Coronary artery (tissue), 2 donors: ENCODE measurements at places on chromosomes 5 and 9.

DNA sequence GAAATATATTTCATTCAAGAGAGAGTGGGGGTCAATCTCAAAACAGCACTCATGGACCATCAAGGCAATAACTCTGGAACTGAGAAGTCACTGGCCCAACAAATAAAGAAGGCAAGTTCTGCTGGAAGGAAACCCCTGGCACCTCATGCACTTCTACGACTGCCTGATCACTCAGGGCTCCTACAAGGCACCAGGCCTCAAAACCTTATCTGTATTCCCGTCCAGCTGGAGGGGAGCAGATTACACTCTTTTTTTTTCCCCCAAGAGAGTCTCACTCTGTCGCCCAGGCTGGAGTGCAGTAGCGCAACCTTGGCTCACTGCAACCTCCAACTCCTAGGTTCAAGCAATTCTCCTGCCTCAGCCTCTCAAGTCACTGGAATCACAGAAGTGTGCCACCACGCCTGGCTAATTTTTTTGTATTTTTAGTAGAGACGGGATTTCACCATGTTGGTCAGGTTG lies 49.9 kb downstream of the P4HA2 start:
- no peak for DNase-seq

DNA sequence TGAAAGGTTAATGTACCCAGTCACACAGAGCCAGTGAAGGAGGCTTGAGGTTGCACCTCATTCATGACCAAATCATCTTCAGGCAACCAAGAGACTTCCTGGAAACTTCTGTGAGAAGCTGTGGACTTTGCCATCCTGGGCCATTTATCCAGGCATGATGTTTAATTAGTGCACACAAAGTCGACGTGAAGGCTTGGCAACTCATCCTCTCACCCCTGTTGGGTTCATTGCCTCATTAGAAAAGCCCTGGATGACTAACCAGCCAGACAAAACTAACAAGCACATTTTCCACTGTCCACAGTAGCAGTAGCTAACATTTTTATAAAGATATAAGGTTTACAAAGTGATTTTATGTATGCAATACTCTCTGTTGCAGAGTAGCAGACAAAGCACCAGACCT lies 65.7 kb upstream of the ZNF462 start:
- DNase-seq, result no peak

DNA sequence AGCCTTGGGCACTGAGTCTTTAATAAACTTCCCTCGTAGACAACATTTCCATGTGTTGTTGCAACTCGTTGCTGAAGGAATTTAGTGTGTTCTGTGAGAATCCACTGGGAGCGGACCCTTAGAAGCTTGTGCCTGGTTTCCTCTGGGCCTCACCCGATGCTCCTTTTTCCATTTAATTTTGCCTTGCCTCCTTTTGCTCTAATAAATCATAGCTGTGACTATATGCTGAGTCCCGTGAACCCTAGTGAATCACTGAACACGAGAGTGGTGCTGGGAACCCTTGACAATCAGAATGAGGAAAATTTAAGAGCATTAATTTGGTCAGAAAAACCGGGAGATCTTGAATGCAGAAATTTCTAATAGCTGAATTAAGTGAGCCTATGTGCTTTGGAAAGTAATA lies 291.1 kb upstream of the ZNF608 start:
- no peak for DNase-seq

DNA sequence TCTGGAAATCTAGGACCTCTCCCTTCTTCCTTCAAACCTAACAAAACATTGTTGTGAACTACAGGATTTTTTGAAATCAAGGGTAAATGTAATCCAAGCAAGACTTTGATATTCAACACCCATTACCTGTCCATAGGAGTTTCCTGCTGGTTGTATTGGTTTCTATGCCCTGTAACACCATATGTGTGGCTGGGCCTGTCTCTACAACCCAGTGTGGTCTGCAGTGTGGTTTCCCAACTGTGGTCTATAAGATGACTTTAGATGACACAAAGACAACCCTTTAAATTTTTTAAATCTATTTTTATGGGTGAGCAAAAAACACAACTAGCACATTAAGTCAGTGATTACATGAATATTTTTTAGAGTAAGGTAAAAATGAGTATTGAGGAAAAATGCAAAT lies 93.1 kb downstream of the SMIM15 start:
- no peak for DNase-seq

DNA sequence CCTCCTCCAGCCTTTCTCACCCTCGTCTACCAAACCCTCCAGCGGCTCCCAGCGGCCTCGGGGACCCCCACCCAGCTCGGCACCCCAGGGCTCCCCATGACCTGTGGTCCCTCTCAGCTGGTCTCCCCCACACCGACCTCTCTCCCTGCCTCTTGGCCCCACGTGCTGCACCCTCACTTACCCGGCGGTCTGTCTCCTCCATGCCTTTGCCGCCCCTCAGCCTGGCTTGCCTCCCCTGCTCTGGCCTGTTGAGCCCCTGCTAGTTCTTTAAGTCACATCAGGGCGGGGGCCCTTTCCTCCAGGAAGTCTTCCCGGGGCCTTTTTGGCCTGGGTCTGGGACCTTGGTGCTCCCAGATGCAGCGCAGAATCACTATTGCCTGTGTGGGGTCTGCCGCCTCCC lies 81.5 kb downstream of the LMX1B start:
- peak; percentile 59 for DNase-seq

- DNase-seq, result no peak
These were observed 67.4 kb upstream of the TBC1D9B start for GRCh38 chr5:179974946-179975712.

DNA sequence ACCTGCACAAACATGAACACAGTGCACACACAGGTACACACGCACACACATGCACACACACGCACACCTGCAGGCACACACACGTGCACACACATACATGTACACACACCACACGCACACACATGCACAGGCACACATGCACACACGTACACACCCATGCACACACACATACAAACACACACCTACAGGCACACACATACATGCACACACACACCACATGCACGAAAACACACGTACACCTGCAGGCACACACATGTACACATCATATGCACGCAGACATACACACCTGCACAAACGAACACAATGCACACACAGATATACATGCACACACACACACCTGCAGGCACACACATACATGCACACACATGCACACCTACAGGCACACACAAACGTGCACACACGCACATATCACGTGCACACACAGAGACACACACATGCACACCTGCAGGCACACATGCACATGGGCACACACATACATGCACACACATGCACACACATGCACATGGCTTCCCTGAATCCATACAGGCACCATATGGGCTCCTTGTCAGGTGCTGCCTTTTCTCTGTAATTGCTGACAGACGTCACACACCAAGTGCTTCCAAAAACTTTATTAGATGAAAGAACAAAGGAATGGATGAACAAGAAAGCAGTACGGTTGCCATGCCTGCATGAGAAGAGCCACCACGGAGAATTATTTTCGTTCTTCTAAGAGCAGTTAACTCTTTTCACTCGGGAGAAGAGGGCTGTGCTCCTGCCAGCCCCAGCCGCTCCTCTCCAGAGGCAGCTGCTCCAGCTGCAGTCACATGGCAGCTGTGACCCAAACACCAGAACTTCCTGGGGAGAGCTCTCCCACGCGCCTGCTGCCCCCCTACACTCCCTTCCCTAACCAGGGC lies 57.2 kb downstream of the EXD3 start:
- DNase-seq, result peak; percentile 61

DNA sequence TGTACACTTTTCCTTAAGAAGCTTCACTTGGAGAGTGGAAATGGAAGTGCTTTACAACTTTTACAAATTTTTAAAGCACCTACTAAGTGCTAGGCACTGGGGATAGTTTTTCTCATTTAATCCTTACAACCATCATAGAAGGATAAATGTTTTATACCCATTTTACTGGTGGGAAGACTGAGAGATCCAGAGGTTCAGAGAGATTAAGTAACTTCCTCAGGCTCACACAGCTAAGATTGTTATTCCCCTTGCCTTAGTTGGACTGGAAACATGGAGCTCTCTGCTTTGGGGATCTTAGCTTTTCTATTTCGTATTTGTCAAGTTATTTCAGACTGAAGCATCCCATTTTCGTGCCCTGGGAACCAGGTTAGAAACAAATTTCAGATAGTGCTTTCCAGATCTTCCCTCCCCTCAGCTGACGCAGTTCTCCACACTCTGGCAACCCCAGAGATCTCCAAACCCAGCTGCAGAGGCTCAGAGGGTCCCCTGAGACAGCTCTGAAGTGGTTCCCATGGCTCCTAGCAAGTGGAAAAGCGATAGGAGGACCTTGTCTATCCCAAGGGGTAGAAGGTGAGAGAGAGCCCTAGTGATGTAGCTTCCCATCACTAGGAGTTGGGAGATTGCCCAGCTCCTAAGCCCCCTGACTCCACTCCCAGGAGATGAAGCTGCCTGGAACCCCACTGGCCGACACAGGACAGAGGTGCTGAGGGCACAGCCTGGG lies 16.2 kb upstream of the GABBR2 start:
- DNase-seq, result no peak

DNA sequence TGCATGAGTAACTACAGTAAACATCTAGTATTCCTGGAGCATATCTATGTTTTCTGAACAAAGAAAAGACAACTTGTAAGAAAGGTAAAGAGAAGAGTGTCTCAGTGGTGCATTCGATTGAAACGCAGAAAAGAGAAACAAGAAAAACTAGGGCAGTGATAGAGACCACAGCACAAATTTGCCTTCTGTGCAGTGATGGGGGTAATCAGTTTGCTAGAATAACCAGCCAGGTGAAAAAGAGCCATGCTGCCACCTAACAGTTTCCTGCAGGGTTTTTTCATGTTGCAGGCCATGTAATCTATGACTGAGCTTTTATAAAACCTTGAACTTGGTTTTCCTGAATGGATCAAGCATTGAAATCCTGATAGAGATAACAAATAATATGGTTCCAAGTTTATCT lies 198.4 kb upstream of the MEF2C start:
- DNase-seq, result no peak

DNA sequence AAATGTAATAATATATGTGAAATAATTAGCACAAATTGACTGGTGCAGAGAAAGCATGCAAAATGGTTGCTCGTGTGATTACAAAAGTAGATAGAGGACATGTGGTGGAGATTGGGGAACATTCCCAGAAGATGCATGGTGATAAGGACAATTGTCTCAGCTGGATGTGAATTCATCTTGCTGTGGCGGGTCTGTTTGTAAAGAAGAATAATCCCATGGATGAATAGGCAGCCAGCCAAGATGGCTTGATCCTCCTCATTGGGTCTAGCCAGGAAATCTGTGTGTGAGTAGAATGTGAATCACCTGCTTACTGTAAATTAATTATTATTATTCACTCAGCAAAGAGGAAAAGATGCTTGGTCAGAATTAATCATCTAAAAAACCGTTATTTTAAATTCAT lies 12.6 kb upstream of the DPYSL3 start:
- DNase-seq, result no peak

- no peak for DNase-seq
These were observed 9.9 kb upstream of the GRHPR start for GRCh38 chr9:37412431-37413151.

DNA sequence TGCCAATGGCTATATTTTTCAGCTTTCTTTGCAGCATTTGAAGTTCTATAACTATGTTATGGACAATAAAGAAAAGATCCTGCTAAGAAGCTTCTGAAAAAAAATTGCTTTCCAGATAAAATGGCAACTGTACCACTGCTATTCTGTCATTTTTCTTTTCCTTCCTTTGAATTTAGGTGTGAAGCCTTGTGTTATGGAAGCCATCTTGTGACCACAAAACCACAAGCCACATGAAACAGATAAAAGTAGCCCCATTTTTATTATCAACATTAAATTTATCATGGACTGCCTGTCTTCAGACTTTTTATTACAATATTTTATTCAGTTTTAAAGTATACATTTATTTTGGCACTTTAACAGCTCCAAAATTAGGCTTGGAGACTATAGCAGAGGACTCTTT lies 289.9 kb upstream of the ACTBL2 start:
- DNase-seq, result no peak

- DNase-seq, result no peak
These were observed 24.5 kb upstream of the GPR150 start for GRCh38 chr5:95595289-95595931.

DNA sequence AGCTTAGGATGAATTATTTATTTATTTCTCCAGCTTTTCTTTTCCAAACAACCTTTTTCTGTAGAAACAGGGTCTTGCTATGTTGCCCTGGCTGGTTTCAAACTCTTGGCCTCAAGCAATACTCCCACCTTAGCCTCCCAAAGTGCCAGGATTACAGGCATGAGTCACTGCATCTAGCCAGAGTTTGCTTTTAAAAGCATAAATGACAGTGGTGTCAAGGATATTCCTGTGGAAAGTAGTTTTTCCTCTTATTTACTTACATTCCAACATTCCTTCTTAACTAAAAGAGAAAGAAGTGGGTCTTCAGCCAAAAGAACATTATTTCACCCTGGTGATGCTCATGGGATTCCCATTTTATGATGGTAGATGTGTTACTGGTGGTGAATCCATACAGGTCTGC lies 62.4 kb downstream of the GRIA1 start:
- no peak for DNase-seq

GRCh38 chr9:444528-444927 lies 229.9 kb downstream of the DOCK8 start:
- DNase-seq, result no peak

- DNase-seq, result no peak
These were observed 52.5 kb upstream of the CDKN2AIPNL start for GRCh38 chr5:134463991-134464760.

DNA sequence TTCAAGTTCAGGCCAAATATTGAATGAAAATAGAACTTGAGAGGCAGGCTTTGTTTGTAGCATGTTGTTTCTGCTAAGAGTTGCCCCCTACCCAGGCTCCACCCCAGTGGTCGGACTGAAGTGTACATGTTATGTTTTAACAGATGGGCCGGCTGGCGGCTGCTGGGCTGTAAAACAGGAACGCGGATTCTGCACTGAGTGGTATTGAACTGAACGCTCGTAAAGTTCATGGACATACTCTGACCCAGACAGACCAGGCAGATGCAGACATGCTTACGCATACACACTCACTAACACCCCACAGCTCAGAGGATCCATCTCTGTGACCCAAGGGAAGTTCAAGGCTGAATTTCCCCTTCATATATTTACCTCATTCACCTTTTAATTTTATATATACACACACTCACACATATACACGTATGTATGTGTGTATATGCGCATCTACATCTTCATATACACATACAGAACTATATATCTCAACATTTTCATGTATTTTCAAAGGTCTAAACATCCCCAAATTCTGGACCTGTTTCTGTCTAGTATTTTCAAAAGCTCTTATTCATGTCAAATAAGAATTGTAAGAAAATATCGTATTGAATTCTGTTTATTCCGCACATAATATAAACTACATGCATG lies 1.4 kb downstream of the MARCHF3 start:
- DNase-seq, result no peak

- no peak for DNase-seq
These were observed 111.4 kb downstream of the FANCC start for GRCh38 chr9:95206143-95206542.

GRCh38 chr9:98175028-98175569 lies 17.3 kb downstream of the CORO2A start:
- no peak for DNase-seq
